ENCODE measurements at places on chromosomes 7 and 10.

GRCh38 chr10:67036808-67037207 lies 111.0 kb downstream of the LRRTM3 start:
- no peak for DNase-seq

GRCh38 chr7:126040114-126041045 lies 1110.8 kb upstream of the POT1 start:
- DNase-seq = no peak

DNA sequence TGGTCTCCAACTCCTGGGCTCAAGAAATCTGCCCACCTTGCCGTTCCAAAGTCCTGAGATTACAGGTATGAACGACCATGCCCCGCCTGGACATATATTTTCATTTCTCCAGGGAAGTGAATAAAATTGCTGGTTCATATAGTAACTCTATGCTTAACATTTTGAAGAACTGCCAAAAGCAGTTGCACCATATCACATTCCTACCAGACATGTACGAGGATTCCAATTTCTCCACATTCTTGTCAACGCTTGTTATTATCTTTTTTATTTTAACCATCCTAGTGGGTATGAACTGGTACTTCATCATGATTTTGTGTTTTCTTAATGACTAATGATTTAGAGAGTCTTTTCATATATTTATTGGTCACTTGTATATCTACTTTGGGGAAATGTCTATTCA lies 21.9 kb upstream of the CPN1 start:
- DNase-seq = no peak

GRCh38 chr7:108528183-108528712 lies 2.3 kb upstream of the PNPLA8 start:
- DNase-seq = no peak

DNA sequence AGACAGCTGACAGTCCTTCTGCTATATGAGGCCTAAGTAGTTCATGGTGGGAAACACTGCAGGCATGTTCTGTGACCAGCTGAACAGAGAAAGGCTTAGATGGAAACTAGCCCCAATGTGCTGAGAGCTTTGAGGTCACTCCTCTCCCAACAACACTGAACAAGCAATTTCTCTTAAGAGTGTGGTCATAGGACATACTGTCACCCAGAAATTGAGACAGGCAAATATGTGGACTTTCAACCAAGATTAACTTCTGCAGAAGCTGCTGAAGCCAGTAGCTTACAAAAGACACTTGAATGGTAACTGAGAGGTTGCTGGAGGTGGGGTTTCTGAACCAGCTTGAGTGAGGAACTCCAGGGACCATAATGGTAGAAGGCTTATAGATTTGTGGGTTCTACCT lies 38.9 kb upstream of the UNC5B start:
- no peak for DNase-seq

GRCh38 chr7:106187613-106188350 lies 75.7 kb upstream of the SYPL1 start:
- no peak for DNase-seq

GRCh38 chr10:44173608-44173894 lies 211.3 kb downstream of the CXCL12 start:
- DNase-seq = no peak

GRCh38 chr7:151455690-151456089 lies 15.7 kb upstream of the CRYGN start:
- no peak for DNase-seq

- no peak for DNase-seq
These were observed 155.0 kb downstream of the IMMP2L start for GRCh38 chr7:111407258-111407657.

GRCh38 chr10:56298941-56299340 lies 62.1 kb downstream of the ZWINT start:
- no peak for DNase-seq

DNA sequence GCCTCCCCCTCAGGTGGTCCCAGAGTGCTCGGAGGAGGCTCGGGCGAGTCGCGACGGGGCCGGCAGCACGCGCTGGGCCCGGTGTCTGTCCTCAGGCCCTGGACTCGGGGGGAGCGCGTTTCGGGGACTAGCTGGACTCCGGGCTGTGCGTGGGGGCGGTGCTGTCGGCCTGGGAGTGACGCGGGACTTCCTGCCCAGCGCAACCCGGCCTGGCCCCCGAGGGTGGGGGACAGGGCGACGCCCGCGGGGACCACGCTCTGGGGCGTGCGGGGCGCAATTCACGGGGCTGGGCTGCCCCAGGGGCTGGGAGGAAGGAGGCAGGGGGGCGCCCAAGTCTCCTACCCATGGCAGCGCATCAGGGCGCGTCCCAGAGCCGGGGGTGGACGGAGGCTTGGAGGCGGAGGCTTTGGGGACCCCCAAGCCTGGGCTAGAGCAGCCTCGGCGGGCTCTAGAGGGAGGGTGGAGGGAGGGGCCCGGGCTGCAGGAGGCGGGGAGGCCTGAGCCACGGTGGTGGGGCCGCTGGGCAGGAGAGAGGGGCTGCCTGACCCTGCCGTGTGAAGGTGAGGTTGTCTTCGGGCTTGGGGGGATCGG lies 2.3 kb upstream of the VENTX start:
- DNase-seq = no peak

- DNase-seq = no peak
These were observed 288.1 kb upstream of the PRKCQ start for GRCh38 chr10:6868036-6868725.

- no peak for DNase-seq
These were observed 8.4 kb upstream of the RBM28 start for GRCh38 chr7:128352153-128352537.

DNA sequence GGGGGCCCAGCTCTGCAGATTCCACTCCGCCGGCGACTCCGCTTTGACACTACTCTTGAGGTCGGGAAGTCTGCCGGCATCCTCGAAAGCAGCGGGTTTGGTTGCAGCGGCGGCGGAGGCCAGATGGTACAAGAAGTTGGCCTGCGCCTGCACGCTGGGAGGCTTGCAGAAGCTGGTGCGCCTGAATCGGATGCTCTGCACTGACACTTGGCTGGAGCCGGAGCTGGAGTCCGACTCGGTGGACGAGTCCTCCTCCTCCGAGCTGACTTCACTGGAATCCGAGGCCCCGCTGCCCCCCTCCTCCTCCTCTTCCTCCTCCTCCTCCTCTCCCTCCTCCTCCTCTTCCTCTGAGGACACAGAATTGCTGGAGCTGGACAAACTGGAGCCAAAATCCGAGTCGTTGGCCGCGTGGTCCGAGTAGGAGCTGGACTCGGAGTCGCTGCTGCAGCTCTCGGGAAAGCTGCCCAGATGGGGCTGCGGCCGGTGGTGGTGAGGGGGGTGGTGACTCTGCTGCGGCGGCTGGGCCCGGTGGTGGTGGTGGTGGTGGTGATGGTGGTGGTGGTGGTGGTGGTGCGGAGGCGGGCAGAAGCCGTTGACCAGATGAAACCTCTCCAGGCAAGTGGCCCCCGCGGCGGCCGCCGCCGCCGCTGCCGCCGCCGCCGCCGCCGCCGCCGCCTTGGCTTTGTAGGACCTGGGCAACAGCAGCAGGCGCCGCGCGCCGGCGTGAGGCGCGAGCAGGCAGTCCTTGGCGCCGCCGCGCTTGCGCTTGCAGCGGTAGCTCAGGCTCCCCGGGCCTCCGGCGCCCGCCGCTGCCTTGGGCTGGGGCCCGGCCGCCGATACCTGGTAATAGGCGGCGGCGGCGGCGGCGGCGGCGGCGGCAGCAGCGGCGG lies 9.0 kb downstream of the SKIDA1 start:
- no peak for DNase-seq

- DNase-seq = no peak
These were observed 54.4 kb upstream of the CCDC6 start for GRCh38 chr10:59960751-59961150.

DNA sequence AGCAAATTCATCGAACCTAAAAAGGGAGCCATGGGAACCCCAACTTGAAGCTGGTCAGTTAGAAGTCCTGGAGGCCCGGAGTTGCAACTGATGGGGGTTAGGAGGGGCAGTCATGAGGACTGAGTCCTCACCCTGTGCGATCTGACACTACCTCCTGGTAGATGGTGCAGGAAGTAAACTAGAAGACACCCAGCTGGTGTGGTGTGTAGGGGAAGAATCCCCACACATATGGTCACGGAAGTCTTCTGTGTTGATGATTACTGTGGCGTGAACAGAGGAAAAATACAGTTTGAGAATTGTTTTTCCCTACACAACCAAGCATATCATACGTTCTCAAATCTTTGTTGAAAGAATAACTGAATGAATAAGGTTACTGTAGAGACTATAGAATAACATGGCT lies 164.6 kb upstream of the KCTD7 start:
- DNase-seq = no peak

DNA sequence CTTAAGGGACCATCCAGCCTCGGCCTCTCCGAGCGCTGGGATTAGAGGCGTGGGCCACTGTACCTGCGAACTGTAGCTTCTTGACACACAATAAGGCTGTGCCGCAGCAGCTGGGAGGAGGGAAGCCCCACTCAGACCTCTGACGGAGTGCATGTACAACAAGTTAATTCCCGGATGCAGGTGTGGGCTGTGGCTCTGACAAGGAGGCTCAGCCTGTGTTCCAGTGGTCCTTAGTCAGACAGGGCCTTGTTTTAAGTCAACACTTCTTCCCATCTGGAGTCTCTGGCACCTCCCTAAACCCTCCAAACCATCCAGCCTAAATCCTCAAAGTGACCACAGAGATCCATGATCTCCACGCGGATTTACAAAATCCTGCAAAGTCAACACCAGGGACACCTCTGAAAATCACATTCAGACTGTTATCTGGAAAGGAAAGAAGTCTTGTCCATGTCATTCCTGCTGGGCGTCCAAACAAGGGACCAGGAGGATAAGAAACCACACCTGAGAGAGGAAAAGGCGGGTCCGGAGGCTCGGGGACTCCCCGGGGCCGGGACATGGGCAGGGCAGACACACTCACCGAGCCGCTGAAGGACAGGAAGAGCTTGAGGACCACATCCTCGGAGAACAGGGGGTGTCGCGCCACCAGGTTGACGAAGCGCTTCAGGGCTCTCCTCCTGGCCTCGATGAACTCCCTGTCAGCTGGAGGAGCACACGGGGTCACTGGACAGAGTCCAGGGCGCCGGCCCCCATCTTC lies 29.4 kb downstream of the NUDT1 start:
- no peak for DNase-seq

- no peak for DNase-seq
These were observed 54.3 kb upstream of the SGCE start for GRCh38 chr7:94710256-94710655.
